ENCODE measurements at places on chromosomes 13 and 19.

- DNase-seq, result no peak
Observed at GRCh38 chr19:49924004-49924880, 4.8 kb upstream of the ATF5 start.

DNA sequence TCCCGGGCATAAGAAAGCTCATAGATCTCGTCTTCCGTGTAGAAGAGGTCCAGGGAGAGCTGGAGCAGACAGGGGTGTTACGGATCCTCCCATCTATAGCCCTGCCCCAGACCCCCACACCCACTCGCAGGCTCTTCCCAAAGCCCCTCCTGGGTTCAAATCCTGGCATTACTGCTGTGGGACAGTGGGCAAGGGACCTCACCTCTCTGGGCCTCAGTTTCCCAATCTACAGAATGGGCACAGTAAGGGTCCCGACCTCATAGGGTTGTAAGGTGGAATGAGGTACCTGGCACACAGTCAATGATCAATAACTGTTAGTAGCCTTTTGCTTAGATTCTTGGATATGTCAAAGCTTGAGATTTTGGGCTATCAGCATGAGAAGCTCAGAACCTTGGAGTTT lies 10.5 kb downstream of the FAM98C start:
- DNase-seq, result no peak

DNA sequence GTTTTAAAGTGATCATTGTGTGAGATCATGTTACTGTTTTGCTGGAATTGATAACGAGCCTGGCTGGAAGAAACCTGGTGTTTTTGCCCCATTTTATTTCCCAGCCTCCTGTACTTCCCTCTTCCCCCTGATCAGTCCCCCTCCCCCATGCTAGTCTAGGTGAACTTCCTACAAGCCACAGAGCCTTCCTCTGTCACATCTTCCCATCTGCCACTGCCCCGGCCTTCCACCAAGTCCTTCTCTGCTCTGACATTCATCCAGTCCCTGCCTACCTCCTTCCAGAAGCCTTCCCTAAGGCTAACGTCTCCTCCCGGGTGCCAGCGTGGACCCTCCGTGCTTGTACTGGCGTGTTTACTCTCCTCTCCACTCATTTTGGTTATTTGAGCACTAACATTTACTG lies 14.3 kb downstream of the FARP1 start:
- no peak for DNase-seq

GRCh38 chr13:35874704-35875103 lies 256.5 kb downstream of the DCLK1 start:
- DNase-seq, result no peak

GRCh38 chr19:4814625-4815425 lies 16.7 kb downstream of the TICAM1 start:
- DNase-seq, result no peak

DNA sequence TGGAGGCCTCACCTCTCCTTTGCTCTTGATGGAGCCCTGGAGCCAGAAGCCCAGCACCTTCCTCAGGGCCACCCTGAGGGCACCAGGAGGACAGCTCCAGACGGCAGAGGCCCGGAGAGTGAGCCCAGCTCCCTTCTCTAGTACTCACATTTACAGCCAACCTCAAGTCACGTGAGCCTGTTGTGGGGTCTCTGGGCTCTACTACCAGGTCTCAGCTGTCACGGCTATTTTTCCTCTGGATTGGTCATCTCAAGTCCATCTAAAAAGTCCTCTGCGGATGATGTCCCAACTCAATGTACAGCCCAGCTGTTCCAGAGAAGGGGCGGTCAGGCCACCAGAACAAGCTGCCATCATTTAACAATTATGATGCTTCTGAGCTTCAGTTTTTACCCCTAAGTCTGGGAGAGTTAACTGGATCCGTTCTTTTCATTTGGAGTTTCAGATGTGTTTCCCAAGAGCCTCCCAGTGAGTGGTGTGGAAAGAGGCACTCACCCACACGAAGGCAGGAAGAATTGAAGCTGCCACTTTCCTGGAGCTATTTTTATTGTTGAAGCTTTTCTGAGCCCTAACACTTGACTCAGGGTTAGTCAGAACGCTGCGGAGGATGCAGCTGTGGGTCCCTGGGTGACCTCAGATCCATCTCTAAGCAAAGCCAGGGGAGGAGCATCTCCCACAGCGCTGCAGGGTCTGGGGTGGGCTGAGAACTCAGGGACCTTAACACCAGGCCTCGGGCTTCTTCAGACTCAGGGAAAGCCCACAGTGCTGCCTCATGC lies 143.5 kb upstream of the UBL3 start:
- peak; percentile 3 for DNase-seq

DNA sequence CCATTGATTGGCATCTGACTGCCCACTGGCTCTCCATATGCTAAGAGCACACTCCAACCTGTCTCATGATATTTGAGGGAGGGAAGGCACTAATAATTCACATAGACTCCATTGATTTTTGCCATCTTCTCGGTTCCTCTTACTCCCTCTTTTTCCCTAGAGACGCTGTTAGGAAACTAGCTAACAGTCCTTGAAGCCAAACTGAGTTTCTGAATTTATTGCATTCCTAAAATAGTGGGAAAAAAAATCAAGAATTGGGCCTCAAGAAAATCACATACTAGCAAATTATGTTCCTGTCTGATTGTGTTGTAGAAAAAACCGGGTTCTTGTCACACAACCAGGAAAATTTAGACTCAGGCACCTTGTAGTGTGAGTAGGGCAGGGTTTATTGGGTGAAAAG lies 86.4 kb upstream of the SLC7A1 start:
- DNase-seq, result no peak

GRCh38 chr19:18366021-18366435 lies 19.9 kb upstream of the GDF15 start:
- no peak for DNase-seq

DNA sequence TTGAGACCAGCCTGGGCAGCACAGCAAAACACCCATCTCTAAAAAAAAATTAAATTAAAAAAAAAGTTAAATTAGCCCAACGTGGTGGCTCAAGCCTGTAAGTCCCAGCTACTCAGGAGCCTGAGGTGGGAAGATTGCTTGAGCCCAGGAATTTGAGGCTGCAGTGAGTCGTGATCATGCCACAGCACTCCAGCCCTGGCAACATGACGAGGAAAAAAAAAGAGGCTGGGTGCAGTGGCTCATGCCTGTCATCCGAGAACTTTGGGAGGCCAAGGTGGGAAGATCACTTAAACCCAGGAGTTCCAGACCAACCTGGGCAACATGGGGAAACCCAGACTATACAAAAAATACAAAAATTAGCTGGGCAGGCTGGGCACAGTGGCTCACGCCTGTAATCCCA lies 2.2 kb upstream of the TMEM161A start:
- DNase-seq, result no peak

- DNase-seq, result no peak
Observed at GRCh38 chr19:3178973-3179738, 587 bp downstream of the S1PR4 start.

DNA sequence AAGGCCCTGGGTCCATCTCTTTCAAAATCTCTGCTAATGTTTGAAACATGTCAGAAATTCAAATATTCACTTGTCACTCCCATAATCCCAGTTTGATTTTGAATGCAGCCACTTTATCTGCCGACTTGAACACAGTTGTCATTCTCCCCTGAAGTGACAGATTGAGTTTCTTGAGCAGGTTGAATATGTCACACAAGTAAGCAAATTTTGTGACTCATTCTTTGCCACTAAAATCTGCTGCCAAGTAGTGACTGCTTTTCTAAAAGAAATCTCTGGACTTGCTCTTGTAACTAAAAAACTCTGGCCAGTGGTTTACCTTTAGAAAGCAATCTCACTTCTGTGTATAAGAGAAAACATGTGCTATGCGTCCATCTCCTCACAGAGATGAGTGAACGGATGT lies 357.1 kb downstream of the LMO7 start:
- DNase-seq, result no peak

- DNase-seq, result no peak
Observed at GRCh38 chr13:98476106-98476505, 100.8 kb downstream of the STK24 start.

GRCh38 chr19:5711713-5712161 lies 8.2 kb downstream of the LONP1 start:
- no peak for DNase-seq

DNA sequence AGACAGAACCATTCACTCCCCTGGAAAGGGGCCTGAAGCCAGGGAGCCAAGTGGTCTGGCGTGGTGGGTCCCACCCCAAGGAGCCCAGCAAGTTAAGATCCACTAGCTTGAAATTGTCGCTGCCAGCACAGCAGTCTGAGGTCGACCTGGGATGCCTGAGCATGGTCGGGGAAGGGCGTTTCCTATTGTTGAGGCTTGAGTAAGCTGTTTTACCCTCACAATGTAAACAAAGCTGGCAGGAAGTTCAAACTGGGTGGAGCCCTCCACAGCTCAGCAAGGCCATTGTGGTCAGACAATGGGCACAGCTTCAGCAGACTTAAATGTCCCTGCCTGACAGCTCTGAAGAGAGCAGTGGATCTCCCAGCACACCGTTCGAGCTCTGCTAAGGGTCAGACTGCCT lies 195.6 kb upstream of the DACH1 start:
- DNase-seq, result peak; percentile 3

DNA sequence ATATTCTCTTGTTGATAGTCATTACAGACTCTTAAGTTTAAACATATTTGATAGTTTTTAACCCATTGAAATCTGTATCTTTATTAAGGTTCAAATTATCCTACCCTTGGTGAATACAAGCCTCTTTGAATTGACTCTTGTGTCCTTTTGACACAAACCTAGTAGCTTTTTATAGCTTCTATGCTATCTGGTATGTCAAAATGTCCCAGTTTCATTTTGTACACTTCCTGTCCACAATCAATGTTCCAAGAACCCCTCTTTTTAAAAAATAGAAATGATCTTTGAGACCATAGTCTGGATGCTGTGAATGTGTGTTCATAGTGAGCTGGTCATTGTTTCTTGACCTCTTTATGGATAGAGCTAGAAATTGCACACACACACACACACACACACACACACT lies 39.2 kb upstream of the FGF14 start:
- no peak for DNase-seq

DNA sequence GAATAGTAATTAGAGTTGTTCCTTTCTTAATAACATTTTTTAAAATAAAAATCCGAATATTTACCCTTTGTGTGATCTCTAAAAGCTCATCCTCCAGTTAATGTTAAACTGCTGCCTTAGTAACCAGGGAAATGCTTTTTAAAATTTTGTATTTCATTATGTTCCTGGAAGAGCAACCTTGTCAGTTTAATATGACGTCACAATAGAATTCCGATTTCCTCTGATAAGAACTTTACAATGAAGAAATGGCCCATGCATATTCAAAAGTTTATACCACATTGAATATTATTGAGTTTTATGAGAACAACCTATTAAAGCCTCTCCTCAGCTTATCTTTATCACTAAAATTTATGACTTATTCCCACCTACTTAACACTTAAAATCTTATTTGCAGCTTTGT lies 1566.6 kb downstream of the EFNB2 start:
- DNase-seq, result no peak

DNA sequence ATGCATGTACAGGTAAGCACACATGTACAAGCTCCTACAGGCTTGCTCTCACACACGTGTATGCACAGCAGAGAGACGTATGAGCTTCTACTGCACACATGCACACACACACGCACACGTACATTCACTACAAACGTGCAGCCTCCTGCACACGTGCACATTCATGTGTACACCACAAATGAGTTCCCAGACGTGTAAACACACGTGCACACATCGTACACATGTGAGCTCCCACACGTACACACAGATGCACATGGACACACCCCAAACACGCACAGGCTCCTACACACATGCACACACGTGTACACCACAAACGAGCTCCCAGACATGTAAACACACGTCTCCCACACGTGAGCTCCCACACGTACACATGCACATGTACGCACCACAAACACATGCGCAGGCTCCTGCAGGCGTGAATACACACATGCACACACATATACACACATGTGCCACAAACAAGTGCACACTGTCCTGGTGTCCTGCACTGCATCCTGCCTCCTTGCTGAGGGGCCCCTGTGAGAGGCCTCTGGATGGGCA lies 83.7 kb upstream of the MCF2L start:
- DNase-seq, result no peak

DNA sequence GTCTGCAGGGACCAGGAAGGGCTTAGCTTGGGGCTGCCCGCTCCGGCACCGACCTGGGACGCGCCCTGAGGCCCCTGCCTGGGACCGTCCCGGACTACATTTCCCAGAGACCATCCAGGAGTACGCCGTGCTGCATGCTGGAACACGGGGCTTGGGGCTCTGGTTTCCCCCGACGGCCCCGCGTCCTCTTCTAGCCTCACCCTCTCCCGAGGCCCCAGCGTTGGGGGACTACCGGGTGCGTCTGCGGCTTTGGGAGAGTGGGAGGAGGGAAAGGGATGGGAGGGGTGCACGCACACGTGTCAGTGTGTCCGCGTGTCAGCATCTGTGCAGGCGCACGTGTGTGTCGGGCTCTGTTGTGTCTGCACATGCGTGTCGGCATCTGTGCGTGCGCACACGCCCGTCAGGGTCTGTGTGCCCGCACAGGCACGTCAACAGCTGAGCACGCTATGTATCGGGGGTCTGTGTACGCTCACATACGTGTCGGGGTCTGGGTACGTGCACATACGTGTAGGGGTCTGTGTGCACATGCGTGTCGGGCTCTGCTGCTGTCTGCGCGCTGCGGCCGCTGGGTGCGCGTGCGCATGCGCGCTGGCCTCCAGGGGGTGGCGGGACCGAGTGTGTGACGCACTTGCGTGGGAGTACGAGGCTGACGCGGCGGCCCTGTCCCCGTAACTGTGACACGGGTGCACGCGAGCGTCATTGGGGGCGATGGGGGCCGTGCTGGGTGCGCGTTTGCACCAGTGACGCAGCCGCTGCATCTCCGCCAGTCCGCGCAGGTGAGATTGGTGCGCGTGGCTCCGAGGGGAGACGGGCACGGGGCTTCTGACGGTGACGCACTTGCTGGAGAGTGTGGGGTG lies at the start of gene ZNF331:
TSS of gene ZNF331 (plus strand) at position 625 of the 857 bp plus-strand sequence. CDS start 31,232 bp downstream, outside the sequence.
- DNase-seq, result no peak

DNA sequence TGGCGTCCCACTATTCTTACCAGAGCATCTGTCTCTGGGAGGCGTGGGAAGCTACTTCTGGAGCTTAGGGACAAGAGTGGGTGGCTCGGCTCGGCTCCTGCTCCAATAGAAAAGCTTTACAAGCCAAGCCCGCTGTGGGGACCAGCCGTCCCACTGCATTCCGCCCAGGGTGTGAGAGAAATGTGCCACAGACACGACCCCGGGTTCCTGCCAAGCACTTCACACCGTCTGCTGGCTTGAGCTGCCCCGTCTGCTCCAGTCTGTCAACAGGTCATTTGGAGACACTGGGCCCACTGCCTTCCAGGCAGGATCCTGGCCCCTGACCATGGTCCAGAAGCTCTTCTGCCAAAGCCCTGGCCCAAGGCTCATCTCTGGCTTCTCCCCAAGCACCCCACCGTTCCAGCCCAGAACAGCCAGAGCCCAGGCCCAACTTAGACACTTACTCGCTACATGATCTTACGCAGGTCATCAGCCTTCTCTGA lies 6.5 kb upstream of the FKRP start:
- DNase-seq, result no peak

Data from HS-27A (cell line).